ENCODE measurements at places on chromosomes 16 and 17.
A peak's percentile ranks its signal among the peaks of the same experiment; 100 is the strongest.

DNA sequence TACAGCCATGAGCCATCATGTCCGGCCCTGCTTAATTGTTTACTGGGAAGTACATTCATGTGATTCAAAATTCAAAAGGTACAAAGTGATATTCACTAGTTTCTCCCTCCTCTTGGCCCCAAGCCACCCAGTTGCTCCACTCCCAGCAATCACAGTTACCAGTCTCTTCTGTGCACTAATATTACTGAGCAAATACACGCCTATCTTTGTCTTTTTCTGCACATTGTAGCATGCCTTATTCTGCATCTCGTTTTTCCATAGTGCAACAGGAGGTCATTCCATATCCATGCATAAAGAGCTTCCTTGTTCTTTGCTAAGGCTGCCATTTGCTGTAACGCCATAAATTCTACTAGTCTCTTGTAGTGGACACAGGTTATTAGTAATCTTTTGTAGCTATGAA is 2.2 kb upstream of the ALOX15 start:
- no peak for DNase-seq

- DNase-seq = no peak
Measured at GRCh38 chr17:31806921-31807320, 52.1 kb downstream of the COPRS start.

DNA sequence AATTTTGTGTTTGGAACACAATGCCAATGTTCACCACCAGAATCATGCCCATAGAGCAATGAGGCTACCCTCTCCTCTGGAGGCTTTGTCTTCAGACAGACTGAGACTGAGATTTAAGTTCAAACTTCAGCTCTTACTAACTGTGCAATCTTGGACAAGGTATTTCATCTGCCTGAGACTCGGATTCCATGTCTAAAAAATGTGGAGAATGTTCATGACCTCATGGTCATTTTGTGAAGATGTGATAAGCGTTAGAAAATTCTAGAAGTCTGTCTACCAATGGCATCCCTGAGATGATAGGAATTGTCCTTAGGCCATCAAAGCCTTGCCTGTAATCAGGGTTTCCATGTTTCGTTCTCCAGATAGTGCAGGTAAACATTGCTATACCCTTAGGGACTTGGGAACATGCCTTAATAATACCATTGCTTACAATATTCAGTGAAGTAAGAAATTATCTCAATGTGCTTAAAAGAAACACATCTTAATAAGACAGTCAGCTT is 388.2 kb upstream of the MAF start:
- DNase-seq = no peak

DNA sequence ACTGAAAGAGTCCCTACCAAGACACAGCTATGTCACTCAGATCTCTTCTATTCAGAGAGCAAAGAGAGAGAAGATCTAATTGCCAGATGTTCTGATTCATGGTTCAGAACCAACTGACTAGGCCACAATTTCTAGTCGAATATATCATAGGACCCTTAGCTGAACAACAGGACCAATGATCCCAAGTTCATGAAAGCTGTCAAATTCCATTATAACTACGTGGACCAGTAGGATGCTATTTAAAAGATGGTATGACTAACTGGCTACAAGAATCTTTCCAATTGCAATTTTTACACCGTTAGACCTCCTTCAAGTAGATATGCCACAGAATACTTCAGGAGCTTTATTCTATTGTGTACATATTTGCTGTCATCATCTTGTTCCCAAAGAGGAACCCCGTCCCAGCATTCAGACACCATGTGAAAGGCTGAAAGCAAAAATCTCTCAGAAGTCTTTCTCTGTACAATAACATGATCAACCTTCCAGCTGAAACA is 26.0 kb downstream of the DCUN1D3 start:
- no peak for DNase-seq

DNA sequence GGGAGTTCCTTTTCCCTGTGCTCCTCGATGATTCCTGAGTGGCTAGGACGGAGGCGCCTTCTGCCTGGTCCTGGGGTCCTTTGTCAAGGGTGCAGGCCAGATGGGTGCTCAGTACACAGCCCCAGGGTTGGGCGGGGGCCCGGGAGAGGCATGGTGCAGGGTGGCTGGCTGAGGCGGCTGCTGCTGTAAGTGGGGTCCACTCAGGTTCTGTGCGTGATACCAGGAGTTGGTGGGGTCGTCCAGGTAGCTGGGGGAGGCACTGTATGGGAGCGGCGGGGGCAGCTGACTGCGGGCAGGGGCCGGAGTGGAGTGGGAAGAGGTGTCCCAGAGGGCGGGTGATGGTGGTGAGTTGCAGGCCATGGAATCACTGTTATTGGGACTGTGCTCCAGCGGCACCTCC is 3.6 kb downstream of the DLX3 start:
- no peak for DNase-seq

DNA sequence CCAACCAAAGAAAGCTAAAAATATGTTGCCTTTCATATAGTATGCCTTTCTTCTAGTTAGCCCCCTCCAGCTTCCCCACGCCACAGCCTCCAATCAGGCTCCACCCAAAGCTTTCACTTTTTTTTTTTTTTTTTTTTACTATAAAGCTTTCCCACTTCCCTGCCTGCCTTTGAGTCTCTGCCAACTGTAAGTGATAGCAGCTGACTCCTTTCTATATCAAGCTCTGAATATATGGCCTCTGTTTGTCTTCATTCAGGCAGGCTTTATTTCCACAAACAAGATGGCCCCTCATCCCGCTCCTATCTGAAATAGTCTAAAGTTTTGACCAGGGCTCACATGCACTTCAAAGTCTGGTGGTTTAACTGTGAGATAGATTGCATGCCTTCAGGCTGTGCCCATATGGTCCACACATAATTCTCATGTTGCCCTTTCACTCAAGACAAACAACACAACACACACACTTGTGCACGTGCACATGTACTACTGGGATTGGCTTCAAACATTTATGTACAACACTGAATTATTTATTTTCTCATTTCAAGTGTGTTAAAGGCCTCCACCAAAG is 39.8 kb upstream of the DYNLRB2 start:
- no peak for DNase-seq

- no peak for DNase-seq
Measured at GRCh38 chr17:78346605-78347250, 13.1 kb downstream of the SOCS3 start.

- no peak for DNase-seq
Measured at GRCh38 chr17:76432004-76432403, 20.9 kb downstream of the UBE2O start.

DNA sequence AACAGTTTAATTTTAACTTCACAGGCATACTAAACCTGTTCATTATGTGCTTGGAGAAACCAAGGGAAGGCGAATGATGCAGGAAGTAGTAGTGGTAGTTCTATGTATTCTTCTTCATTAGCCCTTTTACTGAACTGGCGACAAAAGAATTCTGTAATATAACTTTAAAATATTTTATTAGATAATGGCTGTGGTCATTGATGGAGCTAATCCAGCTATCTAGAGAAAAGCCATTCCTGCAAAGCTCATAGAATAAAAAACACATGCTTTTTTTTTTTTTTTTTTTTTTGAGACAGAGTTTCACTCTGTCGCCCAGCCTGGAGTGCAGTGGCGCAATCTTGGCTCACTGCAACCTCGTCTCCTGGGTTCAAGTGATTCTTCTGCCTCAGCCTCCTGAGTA is 23.5 kb downstream of the TANC2 start:
- no peak for DNase-seq

- no peak for DNase-seq
Measured at GRCh38 chr17:60102632-60103096, 23.9 kb upstream of the HEATR6 start.

- DNase-seq = no peak
Measured at GRCh38 chr16:47644661-47645060, 183.5 kb downstream of the PHKB start.

DNA sequence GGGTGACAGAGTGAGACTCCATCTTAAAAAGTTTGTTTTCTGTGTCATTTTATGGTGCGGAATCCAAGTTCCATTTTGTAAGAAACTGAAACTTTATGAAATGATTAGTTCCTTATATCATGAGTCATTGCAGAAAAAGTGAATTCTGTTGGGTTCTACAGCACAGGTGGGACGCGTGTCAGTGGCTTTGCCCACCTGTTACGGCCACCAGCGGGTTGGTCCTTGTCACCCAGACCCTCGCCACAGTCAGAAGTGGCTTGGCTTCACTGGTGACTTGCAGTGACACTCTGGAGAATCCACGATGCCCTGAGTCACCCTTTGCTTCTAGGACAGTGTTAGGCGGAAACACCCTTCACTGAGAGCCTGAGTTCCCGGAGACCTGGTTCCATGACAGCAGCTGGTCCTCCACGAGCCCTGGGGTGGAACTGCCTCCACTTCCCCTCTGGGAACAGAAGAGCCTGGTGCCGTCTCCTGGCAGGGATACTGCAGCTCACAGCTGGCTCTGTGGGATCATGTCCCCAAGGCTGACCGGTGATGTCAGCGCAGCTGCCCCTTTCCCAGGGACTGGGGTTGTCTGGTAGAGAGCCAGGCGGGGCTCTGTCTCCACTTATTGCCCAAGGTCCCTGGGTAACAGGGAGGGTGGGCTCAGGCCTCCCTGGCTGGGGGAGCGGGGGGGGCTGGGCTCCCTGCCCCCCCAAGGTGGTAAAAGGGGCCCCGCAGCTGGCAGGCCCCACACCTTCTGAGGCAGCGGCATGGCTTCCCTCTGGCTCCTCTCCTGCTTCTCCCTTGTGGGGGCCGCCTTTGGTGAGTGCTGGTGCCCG is at the start of gene CTRB1:
CTRB1 (plus strand) TSS at position 733 of the 821 bp plus-strand sequence; CDS start at position 753, 20 bp downstream.
- DNase-seq = no peak

DNA sequence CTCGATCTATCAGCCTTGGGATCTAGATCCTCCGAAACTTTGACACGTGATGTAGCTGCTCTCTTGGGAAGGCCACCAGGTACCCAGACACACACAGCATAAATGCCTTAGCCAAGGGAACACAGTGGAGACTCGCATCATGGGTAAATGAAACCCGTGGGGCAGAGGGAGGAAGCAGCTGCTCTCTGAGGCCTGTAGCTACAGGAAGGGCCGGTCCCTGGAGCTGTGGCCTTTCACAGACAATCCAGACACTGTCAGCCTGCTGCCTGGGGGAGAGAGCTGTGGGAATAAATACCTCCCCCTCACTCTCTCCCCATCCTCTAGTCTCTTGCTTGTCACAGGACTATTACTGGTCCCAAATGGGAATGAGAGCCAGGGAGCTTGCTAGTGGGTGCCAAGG is 351.2 kb downstream of the UTP18 start:
- no peak for DNase-seq

GRCh38 chr17:39200957-39201510 is 951 bp downstream of the RPL19 start:
- no peak for DNase-seq

DNA sequence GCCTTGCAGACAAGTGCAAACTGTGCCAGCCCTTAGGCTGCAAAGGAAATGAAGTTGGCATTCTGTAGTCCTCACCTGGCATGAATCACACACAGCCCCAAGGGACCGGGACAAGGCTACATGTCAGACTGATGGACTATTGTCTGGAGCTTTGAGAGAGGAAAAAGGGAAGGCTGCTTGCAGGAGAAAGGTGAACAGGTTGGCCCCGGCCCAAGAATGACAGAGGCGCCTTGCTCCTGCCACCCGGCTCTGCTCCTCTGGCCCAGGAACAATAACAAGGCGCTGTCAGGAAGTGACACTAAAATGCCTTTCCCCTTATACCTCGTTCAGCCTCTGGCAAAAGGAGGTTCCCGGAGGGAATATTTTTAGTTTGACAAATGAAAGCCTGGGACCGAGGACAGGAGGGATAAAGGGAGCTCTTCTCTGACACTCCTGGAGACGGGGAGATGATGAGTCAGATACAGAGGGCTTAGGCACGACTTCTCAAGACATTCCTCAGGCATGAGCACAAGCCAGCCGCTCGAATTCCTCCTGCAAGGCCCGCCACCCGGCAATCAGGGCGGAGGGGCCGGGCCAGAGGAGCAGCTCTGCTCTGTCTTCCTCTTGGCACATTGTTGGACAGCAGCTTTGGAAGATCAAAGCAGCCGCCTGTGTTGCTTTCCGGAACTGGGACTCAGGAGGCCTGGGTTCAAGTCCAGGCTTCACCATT is 105.8 kb downstream of the NOG start:
- peak; percentile 12 for DNase-seq

DNA sequence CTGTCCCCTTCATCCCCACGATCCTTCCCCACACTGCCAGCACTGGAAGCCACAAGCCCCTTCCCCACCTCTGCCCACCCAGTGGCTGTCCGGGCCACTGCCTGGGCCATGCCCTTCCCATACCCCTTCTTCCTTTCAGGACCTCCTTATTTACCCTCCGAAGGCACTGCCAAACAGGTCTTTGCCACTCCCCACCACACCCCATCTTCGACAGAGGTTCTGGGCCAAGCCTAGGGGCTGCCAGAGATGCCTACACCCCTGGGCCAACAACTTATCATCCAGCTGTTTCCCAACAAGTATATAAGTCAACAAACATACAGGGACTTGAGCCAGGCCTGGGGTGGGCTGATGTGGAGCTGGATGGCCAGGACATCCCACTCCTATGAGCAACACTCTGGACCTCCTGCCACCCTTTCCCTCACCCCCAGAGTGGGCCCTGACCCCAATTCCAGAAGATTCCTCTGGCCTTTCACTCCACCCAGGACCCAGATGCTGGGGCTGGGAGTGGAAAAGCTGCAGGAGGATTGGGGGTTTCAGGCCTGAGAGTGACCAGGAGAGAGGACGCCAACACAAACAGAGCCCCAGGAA is 1.5 kb upstream of the PPP1R1B start:
- DNase-seq = no peak

GRCh38 chr17:28946239-28946638 is 5.1 kb downstream of the PHF12 start:
- no peak for DNase-seq

DNA sequence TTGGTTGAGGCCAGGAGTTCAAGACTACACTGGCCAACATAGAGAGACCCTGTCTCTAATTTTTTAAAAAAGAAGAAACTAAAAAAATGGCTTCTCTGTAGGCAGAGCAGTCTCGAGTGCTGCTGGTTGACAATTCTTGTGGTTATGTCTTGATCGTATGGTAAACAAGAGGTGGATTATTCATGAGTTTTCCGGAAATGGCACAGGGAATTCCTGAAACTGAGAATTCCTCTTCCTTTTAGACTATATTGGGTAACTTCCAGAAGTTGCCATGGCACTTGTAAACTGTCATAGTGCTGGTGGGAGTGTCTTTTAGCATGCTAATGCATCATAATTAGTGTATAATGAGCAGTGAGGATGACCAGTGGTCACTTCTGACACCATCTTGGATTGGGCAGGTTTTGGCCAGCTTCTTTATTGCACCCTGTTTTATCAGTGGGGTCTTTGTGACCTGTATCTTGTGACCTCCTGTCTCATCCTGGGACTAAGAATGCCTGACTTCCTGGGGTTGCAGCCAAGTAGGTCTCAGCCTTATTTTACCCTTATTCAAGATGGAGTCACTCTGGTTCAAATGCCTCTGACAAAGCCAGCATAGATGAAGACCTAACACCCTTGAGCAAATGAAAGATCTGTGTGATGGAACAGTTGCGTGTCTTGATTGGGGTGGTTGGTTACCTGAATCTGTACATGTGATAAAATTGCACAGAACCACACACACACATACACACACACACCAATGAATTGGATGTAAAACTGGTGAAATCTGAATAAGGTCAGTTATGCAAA is 30.2 kb downstream of the BMERB1 start:
- no peak for DNase-seq

- DNase-seq = no peak
Measured at GRCh38 chr17:46984341-46984740, 5.3 kb upstream of the RPRML start.
